ENCODE measurements at places on chromosomes 11 and 22. TPM values are rescaled to one million over a fixed set of nuclear protein-coding genes. Genes with fewer than 3 reads are reported as not detected.

GRCh38 chr11:120578596-120579154 is 67.1 kb downstream of the GRIK4 start:
- no peak for DNase-seq

FJX1 gene
- 31.7 TPM for total RNA-seq

GRCh38 chr11:75507571-75507970 is 18.2 kb downstream of the GDPD5 start:
- no peak for DNase-seq

DNA sequence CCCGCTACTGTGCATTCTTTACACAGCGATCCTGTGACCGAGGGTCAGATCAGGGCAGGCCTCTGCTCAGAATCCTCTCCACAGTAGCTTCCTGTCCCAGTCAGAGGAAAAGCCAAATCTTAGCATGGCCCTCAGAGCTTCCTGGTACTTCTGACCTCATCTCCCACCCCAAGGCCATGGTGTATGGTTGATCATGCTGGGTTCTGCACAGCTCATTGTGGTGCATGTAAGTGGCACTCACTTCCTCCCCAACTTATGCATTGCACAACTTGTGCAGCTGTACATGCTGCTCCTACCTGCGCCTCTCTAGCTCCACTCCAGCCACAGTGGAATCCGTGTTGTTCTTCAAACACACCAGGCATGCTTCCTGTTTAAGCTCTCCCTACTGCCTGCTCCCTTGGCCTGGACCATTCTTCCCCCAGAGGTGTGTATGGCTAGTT is 20.3 kb downstream of the BMAL1 start:
- DNase-seq: no peak

GPR83 gene
- total RNA-seq: not detected

- DNase-seq: no peak
Observed at GRCh38 chr11:106152824-106153223, 75.4 kb downstream of the AASDHPPT start.

WT1 gene
- not detected for total RNA-seq

NRGN gene
- 2.9 TPM for total RNA-seq

Data from SJSA1 (cell line).